ENCODE measurements at places on chromosomes 3 and 15. TPM values are rescaled to one million over a fixed set of nuclear protein-coding genes. Genes with fewer than 3 reads are reported as not detected.

- H3K27me3 ChIP-seq, result peaks cover 2% of the 10 kb centered on the region
- no peak for DNase-seq
- no peak overlapping the region for H3K27ac ChIP-seq
- no peaks in the 10 kb centered on the region for H3K36me3 ChIP-seq
- no peak overlapping the region for H3K4me3 ChIP-seq
- no peaks in the 10 kb centered on the region for H3K4me1 ChIP-seq
Observed at GRCh38 chr3:66163222-66163621, 57.6 kb upstream of the SLC25A26 start.

- no peak overlapping the region for H3K27ac ChIP-seq
- H3K4me1 ChIP-seq, result peaks cover 9% of the 10 kb centered on the region
- DNase-seq, result no peak
- H3K36me3 ChIP-seq, result no peaks in the 10 kb centered on the region
- peak overlapping the region; percentile 65 for H3K4me3 ChIP-seq
- H3K27me3 ChIP-seq, result peaks cover 23% of the 10 kb centered on the region
Observed at GRCh38 chr3:133930341-133930933, 34.8 kb upstream of the RAB6B start.

DNA sequence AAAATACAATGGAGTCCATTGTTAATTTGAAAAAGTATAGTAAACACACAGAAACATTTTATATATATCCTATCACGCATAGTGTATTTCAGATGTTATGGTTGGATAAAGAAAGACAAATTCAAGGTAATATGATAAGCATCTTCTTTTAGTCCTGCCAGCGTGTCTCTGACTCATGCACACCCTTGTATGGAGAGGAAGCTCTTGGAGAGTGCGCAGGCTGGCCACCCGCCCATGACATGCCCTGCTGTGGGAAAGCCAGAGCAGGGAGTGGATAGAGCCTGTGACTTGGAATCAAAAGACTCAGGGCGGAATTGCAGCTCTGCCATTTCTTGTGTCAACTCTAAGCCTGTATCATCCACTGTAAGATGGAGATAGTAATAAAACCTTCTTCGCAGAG, 23.0 kb upstream of the COPG1 start:
- H3K4me3 ChIP-seq, result no peak overlapping the region
- no peaks in the 10 kb centered on the region for H3K27me3 ChIP-seq
- no peaks in the 10 kb centered on the region for H3K36me3 ChIP-seq
- H3K27ac ChIP-seq, result no peak overlapping the region
- H3K4me1 ChIP-seq, result peaks cover 5% of the 10 kb centered on the region

DNA sequence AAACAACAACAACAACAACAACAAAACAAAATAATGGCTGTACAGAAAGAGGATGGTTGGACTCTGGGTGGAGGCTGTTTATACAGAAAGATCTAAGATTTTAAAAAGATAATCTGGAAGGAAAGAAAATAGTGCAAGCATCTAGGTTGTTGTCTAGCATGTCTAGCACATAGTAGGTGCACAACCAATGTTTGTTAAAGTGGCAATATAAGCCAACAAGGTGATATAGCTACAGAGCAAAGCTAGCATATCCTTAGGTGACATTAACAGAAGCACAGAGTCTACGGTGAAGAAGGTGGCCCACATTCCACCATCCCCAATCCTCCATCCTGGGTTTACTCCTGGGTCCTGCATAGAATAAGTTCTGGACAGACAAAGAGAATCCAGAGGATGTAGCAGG, 4.7 kb downstream of the TMEM40 start:
- no peak overlapping the region for H3K4me3 ChIP-seq
- H3K27me3 ChIP-seq, result no peaks in the 10 kb centered on the region
- no peaks in the 10 kb centered on the region for H3K36me3 ChIP-seq
- no peak for DNase-seq
- no peaks in the 10 kb centered on the region for H3K4me1 ChIP-seq

The GOLGA8Q gene
- total RNA-seq, result not detected

- H3K4me3 ChIP-seq, result no peak overlapping the region
- H3K36me3 ChIP-seq, result no peaks in the 10 kb centered on the region
- no peak for DNase-seq
- H3K27ac ChIP-seq, result no peak overlapping the region
Observed at GRCh38 chr3:117734496-117734895, 1024.9 kb downstream of the TUSC7 start.

DNA sequence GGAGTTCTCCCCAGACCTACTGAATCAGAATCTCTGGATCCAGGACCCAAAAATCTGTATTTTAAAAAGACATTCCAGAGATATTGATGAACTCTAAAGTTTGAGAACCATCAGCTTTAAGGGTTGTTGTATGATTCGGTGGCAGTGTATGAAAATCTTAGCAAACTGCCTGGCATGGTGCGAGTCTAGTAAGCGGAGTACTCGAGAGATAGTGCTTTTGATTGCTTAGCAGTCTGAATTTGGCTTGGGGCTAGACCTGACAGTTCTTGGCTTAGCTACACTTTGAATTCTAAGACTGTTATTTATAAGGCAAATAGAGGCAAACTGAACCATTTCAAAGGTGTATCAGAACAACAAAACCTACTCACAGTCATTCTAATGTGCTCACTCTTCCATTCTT, 329.0 kb downstream of the LPP start:
- H3K27me3 ChIP-seq, result no peaks in the 10 kb centered on the region
- no peak overlapping the region for H3K27ac ChIP-seq
- H3K36me3 ChIP-seq, result peaks cover 9% of the 10 kb centered on the region
- no peak overlapping the region for H3K4me3 ChIP-seq

GRCh38 chr3:52456169-52456799, 880 bp downstream of the NISCH start:
- no peak for DNase-seq
- H3K27me3 ChIP-seq, result no peaks in the 10 kb centered on the region
- H3K36me3 ChIP-seq, result peaks cover 13% of the 10 kb centered on the region
- peaks cover 43% of the 10 kb centered on the region for H3K4me1 ChIP-seq
- peak overlapping the region; percentile 83 for H3K27ac ChIP-seq

- H3K36me3 ChIP-seq, result no peaks in the 10 kb centered on the region
- H3K4me3 ChIP-seq, result no peak overlapping the region
- H3K27me3 ChIP-seq, result no peaks in the 10 kb centered on the region
- peaks cover 15% of the 10 kb centered on the region for H3K4me1 ChIP-seq
Observed at GRCh38 chr3:187257992-187258692, 33.4 kb downstream of the MASP1 start.

GRCh38 chr3:45043728-45044299, 17.7 kb downstream of the CLEC3B start:
- no peak overlapping the region for H3K4me3 ChIP-seq
- no peaks in the 10 kb centered on the region for H3K36me3 ChIP-seq
- H3K4me1 ChIP-seq, result no peaks in the 10 kb centered on the region
- DNase-seq, result no peak

DNA sequence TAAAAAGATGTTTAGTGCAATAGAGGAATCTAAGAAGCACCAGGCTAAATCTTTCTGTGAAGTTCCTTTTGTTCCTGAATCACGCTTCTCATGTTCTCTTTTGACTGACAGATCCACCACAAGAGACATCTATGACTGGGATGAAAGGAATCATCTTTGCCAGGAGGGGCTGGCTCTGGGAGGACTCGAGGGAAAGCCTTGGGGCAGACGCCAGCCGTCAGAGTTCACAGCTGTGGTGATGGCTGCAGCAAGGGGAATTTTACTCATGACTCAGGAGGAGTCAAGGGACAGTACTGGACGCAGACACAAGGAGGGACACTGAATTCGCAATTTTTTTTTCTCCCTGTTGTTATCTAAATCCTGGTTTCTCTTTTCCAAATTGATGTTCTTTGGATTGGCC, 38.7 kb downstream of the C3orf38 start:
- no peak for DNase-seq
- H3K4me1 ChIP-seq, result peaks cover 6% of the 10 kb centered on the region
- H3K4me3 ChIP-seq, result no peak overlapping the region
- H3K27ac ChIP-seq, result no peak overlapping the region

DNA sequence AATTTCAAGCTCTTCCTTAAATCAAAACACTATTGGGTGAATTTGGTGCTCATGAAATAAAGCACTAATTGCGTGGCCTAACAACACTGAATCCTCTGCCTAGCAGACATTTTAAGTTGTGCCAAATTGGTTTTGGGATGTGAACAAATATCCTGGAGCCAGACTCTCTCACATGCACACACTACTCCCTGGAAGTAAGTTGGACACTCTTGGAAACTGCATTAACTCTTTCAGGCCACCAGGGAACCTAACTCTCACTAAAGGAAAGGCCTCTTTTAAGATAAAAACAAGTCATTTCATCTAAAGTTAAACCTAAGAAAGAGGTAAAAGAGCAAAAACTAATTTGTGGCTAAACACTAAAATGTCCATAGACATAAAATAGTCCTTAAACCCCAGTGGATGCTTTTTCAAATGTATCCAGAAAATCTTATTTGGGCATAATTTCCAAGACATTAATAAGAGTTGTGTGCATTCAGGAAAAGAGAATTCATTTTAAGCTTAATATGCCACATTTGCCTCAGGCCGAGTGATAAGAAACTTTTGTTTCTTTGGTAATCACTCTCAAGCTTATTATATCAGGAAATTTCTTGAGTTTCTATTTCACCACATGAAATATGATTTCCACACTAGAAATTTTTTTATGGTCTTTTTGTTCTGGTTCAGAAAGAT, 61.8 kb downstream of the ZBTB20 start:
- no peaks in the 10 kb centered on the region for H3K36me3 ChIP-seq
- H3K27me3 ChIP-seq, result no peaks in the 10 kb centered on the region
- no peak for DNase-seq

The RBP2 gene
- not detected for total RNA-seq

All from neural crest cell (in vitro differentiated cells).